Foreskin keratinocyte (primary cell): ENCODE measurements at places on chromosomes 4 and X. TPM values are rescaled to one million over a fixed set of nuclear protein-coding genes. Genes with fewer than 3 reads are reported as not detected.

DNA sequence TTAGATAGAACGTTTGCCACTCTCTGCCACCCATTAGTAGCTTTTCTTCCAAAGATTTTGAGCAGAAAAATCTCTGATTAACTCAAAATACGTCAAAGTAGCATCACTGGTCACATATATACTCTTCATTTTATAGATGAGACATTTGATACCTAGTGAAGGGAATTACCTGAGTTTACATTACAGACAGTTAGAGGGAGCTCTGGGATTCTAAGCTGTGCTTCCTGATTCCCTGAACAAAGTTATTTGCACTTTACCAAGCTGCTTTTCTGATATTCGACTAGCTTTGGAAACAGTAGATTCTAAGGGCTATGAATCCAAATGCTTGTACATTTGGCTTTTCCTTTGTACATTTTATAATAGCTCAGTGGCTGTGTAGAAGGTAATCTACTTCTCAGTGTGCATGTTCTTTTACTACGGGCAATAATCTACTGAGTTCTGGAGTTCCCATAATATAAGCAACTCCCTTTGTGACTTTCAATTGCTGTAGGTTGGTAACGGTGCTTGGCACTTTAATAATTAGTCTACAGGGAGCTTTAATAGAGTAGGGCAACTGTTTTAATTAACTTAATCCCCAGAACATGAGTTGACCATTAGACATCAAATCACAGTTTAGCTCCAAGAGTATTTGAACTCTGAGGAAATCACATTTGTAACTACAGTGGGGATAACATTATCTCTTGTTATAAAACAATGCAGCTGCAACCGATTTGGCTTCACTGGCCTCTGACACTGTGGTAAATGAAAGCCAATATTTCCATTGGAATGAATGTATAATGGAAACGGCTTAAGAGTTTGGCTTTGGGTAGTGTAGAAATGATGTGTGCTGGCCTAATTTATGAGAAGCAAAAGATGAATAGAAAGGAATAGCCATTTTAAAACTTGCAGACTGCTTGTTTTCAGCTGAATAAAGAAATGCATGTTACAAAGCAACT lies 1602.4 kb downstream of the STIM2 start:
- DNase-seq: no peak

GRCh38 chr4:184599492-184600135 lies 49.6 kb downstream of the CASP3 start:
- DNase-seq: no peak

DNA sequence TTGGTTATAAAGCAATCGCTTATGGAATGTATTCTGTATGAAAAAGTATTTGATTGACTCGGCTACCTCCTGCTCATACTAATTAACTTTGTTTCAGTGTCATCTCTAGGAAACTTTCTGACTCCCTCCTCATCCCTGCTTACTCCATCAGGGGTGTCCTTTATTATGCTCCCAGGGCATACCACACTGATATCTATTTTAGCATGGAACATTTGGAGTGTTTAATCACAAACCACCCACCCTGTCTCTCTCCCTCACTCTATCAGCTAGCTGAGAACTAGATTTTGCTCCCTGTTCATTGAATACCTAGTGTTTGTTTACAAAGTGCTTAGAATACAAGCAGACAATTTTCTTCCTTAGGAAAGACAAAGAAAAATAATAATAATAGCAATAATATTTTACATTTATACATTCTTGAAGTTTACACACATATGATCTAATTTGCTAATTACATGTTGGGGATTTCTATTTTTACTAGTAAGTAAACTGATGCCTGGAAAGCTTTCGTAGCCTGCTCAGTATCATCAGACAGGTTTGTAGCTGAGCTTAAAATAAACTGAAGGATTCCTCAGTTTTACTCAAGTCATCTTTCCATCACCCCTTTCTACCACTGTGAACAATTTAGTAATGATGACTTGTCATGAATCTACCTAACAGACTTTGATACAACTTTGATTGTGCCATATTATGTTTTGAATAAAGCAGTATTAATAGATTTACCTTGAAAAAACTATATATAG lies 811.4 kb upstream of the HS3ST1 start:
- DNase-seq: no peak

GRCh38 chr4:173208420-173208819 lies 39.8 kb downstream of the GALNT7 start:
- no peak for DNase-seq

- DNase-seq: peak; percentile 9
These were observed 942.7 kb upstream of the NDST4 start for GRCh38 chr4:116055857-116056827.

GRCh38 chr4:2646396-2647149 lies 109.6 kb downstream of the TNIP2 start:
- DNase-seq: no peak

GRCh38 chr4:56748271-56748670 lies 67.2 kb upstream of the HOPX start:
- DNase-seq: no peak

GRCh38 chr4:176259330-176260090 lies 9.5 kb downstream of the ASB5 start:
- no peak for DNase-seq

Gene MAMLD1
- total RNA-seq: 1.1 and 1.3 TPM in 2 replicates

- peak; percentile 34 for DNase-seq
These were observed 1.8 kb upstream of the HSD17B10 start for GRCh38 chrX:53435997-53436396.

Gene CYLC1
- not detected in 2 replicates for total RNA-seq

DNA sequence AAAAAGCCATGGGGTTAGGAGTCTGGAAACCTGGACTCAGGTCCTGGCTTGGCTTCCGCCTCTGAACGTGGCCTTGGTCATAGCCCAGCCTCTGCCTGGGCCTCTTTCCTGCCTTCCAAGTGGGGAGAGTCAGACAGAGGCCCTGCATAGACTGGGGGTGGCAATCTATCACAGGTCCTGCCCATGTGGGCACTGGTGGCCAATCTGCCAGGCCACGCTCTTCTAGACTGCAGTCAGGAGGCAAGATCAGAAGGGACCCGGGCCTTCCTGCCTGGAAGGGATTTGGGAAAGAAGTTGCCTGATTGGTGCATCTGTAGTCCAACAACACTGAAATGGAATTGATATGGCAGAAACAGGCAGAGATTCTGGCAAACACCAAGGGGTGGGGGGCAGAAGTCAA lies 46.1 kb downstream of the CNGA2 start:
- no peak for DNase-seq

DNA sequence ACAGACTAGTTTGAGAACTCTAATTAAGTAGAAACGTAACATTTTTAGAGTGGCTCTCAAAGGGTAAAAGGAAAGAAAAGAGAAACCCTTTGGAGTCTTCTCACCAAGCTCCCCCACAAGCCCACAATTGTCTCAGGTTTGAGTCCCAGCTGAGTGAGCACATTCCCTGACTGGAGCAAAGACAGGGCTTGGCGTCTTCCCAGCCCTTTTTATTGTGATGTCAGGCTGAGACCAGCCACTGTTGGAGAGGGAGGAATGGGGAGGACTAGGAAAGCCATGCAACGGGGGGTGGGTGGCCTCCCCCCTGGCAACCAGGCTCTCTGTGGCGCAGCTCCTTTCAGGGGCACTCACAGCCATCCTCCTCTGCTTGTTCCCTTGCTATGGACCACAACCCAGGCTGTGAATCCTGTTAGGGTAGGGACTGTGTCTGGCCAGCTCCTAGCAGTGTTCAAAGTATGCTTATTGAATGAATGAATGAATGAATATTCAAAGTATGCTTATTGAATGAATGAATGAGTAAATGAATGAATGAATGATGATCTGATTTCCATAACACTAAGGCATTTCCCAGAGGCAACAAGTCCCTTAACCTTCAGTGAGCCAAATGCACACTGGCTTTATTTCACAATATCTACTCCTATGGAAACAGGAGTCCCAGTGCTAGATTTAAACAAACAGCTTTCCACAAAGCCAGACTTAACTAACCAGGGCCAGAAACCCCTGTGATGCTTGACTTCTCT lies 413.3 kb downstream of the MID1IP1 start:
- DNase-seq: no peak

- DNase-seq: no peak
These were observed 6.3 kb downstream of the FNIP2 start for GRCh38 chr4:158775091-158775651.

- DNase-seq: no peak
These were observed 105.4 kb upstream of the GRXCR1 start for GRCh38 chr4:42787079-42787463.

Gene RASL11B
- 2.3 and 2.5 TPM in 2 replicates for total RNA-seq

Gene BST1
- total RNA-seq: 3.2 and 4.4 TPM in 2 replicates

GRCh38 chr4:532588-533317 lies 33.7 kb downstream of the PIGG start:
- peak; percentile 9 for DNase-seq

- DNase-seq: peak; percentile 52
These were observed 193.2 kb downstream of the RASL11B start for GRCh38 chr4:53055274-53055673.

Gene GPR119
- total RNA-seq: not detected in 2 replicates

DNA sequence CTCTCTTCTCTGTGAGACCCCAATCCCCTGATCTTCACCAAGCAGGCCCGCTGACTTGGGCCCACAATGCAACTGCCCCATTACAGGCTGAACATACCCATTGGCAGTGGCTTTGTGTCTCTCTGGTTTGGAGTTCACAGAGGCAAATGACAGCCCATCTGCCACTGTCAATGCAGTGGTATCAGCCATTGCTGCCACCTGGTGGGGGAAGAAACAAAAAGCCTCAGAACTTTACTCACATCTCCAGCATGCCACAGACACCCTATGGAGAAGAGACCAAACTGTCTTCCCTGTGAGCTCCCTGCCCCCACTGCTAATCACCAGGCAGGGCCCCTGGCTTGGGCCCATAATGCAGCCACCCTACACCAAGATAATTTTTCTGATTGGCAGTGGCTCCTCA lies 729.3 kb upstream of the ACTRT1 start:
- no peak for DNase-seq

Gene LYAR
- 39.7 and 59.1 TPM in 2 replicates for total RNA-seq

Gene HDAC8
- total RNA-seq: 21.0 and 23.1 TPM in 2 replicates

GRCh38 chr4:81499840-81500239 lies 28.1 kb upstream of the RASGEF1B start:
- no peak for DNase-seq

DNA sequence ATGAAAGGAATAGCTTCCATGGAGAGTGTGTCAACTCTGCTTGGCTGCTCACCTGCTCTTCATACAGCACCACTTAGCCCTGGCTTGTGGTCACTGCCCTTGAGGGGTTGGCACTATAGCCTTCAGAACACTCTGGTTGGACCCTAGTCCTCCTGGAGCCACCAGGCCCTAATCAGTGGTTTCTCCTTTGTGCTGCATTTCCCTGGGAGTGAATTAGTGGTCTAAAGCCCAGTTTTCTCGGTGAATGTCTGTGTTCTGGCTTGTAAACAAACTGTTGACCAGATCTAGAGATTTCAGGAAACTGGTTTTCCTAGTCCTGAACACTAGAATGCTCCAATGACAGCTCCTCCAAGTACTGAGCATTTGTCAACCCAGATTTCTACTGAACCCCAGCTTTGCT lies 28.6 kb upstream of the TMEM154 start:
- DNase-seq: no peak

Gene MAGEB5
- total RNA-seq: not detected in 2 replicates

GRCh38 chrX:123561439-123562215 lies 171.2 kb downstream of the THOC2 start:
- DNase-seq: no peak

Gene SAGE1
- not detected in 2 replicates for total RNA-seq

GRCh38 chrX:151476604-151477303 lies 79.7 kb downstream of the VMA21 start:
- no peak for DNase-seq

Gene FSTL5
- not detected in 2 replicates for total RNA-seq

- DNase-seq: no peak
These were observed 111.4 kb downstream of the SORBS2 start for GRCh38 chr4:185700630-185701029.

Gene SMR3B
- not detected in 2 replicates for total RNA-seq

DNA sequence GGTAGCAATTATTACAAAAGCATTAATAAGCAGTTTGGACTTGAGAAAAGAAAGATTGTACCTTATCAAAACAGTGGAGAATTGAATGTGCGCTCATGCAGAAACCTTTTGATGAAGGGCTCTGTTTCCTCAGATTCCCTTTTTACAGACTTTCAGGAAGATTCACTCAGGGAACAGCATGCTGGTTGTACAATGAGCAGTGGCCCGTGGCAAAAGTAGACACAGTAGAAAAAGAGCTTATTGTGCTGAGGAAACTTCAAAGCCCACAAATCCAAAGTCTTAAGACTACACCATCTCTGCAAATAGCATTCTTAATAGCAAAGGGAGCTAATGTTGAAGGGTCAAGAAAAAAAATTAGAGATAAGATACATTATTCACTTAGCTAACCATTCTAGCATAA lies 858.9 kb downstream of the PDHA2 start:
- DNase-seq: no peak

GRCh38 chr4:108355902-108356535 lies 187.3 kb upstream of the LEF1 start:
- DNase-seq: no peak

DNA sequence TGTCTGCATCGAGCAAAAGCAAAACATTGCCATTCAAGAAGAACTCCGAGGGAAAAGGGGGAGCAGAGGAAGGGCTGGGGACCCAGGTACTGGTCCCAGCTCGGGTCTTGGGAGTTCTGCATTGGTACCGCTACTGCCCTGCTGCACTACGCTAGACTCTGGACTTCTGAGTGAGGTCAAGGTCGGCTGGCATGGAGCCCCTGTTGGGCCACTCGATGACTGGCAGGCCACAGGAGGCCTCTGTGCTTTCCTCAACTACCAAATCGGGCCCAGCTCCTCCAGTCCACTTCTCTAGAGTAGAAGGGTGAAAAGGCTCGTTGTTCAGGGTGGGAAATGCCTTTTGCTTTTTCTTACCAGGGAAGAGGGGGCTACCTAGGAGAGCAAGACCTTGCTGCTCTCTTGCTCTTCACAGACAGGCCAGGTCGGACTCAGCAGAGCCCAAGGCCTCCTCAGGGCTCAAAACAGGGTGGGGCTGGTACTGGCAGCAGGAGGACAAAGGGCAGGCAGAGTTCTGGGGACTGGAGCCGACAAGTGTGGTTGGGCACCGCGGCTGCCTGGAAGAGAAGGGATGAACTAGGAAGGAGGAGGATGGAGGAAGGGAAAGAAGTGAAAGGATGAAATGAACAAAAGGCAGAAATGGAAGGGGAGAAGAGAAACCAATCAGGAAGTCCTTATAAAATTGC lies 8.9 kb upstream of the IRAK1 start:
- DNase-seq: no peak
